Epithelial cell of proximal tubule (primary cell): ENCODE measurements at places on chromosomes 2 and 18.
A peak's percentile ranks its signal among the peaks of the same experiment; 100 is the strongest.

DNA sequence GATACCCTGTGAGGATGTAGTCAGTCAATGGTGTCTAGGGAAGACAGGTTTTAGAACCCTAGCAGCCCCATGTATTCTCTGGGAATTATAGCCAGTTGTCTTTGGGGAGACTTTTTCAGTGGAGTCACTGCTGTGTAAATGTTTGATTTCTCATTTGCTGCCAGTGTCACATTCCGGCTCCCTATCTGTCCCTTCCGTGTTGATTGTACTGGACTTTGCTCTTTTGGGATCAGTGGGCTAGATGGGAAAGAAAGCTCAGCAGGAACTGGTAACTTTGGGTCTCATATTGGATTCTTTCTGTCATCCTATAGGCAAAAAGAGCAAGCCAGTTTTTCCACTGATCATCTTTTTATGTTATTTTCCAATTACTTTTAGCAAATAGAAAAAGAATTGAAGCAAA, 70.1 kb downstream of the GTF3C3 start:
- no peak for DNase-seq

DNA sequence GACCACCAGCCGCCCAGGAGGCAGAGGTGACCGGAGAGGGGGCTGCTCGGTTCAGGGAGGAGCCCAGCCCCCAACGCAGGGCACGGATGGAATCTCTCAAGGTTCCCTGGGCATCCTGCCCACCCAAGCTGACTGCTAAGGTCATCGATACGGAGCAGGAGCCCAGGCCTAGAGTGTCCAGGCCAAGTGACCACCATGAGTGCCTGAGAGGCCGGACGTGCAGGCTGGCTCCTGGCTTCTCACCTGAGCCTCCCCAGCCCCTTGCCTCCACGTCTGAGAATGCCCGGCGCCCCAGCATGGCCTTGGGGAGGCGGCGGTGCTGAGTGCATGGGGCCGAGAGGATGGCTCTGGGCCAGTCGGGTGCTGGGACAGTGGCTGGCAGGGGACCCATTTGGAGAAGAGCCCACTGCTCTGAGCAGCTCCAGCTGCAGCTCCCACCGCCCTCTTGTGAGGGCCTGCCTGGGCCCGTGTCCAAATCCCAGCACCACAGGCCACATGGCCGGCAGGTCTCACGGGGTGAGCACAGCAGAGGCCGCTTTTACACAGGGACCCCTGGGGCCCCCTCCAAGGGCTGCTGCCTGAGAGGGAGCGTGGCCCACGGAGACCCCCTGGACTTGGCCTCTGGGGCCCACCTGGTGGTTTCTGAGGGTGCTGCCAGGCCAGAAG, 102.8 kb upstream of the CTDP1 start:
- no peak for DNase-seq

DNA sequence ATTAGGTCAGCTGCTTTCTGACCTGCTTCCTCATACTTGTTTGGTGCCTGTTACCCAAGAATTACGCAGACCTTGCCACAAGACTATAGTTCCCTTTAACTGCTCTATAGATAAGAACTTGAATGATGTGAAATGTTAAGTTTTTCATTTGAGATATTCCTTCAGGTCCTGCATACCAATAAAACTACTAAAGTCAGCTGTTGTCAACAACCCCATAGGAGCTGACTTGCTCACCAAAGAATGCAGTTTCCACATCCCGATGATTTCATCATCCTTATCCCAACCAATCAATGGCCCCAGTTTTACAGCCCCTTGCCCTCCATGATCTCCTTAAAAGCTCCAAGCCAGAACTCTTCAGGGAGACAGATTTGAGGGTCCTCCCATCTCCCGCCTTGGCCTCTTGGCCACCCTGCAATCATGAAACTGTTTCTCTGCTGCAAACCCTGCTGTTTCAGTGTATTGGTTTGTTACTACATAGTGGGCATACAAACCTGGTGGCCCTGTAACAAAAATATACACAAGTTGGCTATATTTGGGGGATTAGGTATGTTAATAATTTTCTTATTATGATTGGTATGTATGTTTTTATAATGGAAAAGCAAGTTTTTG, 396.3 kb upstream of the CHST9 start:
- no peak for DNase-seq

GRCh38 chr2:105757433-105757832, 12.7 kb downstream of the NCK2 start:
- DNase-seq: no peak

- no peak for DNase-seq
These were observed 1109.7 kb downstream of the LRP1B start for GRCh38 chr2:141021109-141021508.

GRCh38 chr2:181517685-181518301, 60.6 kb downstream of the ITGA4 start:
- DNase-seq: peak; percentile 20

GRCh38 chr2:85777441-85777861, 23.7 kb downstream of the ATOH8 start:
- DNase-seq: no peak

DNA sequence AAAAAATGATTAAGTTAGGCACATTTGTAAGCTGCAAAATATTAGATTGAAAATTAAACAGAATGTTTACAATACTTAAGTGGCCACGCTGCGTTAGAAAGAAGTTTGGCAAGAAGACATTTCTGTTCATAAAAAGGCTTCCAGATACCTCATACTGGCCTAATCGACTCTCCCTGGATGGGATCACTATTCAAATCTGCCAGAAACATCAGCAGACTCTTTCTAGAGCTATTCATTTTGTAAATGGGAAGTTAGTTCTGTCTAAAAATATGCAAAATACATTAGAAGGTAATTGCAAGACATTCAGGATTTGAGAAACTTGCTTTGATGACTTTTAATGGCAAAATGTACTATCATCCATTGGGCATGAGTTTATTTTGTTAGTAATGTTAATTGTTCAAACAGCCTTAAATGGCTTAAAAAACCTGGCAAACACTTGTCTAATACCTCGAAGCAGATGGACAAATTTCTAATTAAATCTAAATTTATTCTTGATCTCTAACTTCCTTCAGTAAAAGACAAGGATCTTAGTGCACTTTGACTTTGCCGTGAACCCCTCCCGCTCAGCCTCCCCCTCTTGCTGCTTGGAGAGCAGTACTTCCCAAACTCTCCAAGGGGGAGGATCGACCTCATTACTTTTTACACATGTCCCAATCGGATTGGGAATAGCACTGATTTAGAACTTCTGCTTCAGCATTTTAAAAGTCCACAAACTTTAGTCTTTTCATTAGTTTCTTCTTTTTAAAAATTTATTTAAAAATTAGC, 103.5 kb downstream of the SMIM21 start:
- no peak for DNase-seq
